ENCODE measurements at places on chromosomes 16 and 17. TPM values are rescaled to one million over a fixed set of nuclear protein-coding genes. Genes with fewer than 3 reads are reported as not detected.

The TNK1 gene
- polyA plus RNA-seq: 6.0 TPM

The TP53TG3B gene
- not detected for polyA plus RNA-seq

GRCh38 chr16:84919708-84920107 lies 91.6 kb downstream of the ZDHHC7 start:
- DNase-seq: no peak

DNA sequence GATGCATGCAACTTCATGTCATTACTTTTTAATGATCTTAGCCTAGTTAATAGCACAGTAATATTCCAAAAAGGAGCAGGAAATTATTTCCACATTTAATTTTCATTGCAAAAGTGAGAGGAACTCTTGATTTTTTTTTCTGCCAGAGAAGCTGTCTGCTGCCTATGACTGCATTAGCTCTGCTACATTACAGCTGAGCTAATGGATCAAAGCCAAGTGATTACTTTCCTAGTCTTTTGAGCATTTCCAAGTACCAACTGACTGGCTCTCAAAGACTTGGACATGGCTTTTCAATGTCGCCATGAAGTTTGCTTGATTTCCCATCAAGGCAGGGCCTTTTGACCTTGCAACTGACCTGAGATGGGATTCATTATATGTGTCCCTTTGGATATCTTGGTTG lies 356.6 kb upstream of the XYLT1 start:
- peak; percentile 78 for DNase-seq

DNA sequence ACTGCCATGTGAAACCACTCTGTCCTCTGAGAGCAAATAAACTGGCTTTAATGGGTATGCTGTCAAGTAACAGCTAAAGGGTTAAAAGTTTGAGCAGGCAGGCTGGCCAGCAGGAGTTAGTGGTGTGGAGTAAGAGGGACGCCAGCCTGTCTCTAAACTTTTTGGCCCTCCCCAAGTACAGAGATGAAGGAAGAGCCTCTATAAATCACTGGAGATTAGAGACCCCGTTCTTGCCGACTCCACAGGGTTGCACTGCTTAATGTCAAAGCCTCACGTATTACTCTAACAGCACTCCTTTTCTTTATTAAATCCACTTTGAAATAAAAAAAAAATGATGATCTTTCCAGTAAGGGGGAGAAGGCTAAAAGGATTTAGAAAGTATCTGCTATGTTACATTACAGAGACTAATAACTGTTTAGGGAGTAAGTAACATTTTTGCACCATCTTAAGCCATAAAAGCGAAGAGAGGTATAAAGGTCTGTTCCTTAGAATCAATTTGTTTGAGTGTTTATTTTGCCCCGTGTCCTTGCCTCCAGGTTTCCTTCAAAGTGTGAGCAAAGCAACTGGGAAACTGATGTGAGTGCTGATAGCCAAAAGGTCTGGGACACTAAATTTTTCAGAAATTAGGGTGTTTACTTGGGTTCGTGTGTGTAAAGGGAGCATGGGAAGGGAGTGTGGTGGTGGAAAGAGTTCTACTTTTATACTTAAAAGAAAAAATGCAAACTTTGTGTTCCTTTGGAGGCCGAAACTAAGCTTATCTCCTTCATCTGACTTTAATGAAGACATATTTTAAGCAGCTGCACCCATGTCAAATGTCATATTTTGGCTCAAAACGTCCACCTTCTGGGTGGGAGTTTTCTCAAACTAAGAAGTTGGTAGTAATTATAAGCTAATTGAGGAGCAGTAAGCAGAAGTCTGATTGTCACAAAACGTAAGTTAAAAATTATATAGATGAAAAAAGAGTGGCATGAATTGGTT lies 109.9 kb upstream of the TBX2 start:
- peak; percentile 81 for DNase-seq

The APOBR gene
- polyA plus RNA-seq: 43.2 TPM

DNA sequence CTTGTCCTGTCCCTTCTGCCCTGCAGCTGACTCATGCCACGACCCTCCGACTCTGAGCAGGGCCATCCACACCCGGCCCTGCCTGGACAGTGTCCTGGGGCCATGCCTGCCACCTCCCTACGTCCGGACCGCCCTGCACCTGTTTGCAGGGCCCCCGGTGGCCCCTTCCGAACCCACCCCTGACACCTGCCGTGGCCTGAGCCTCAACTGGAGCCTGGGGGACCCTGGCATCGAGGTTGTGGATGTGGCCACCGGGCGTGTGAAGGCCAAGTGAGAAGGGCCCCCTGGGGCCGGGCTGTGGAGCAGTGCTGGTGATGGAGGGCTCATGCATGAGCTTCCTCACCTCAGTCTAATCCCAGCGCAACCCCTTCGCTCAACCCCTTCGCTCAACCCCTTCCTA lies 5.1 kb downstream of the ADAD2 start:
- no peak for DNase-seq

DNA sequence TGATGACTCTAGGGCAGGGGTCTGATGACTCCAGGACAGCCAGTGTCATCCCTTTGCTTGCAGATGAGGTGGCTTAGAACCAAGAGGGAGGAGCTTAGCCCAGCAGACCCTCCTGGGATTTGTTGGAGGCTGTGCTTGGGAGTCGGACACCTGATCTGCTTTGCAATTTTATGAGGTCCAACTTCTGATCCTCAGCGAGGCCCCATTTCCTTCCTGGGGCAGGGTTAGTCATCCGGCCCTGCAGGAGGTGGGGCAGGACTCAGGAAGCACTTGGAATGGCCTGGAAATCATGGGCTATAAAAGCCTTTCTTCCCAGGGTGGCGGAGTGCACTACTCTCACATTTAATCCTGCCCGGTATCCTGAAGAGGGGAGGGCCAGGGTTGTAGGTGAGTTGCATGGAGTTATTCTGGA lies 168.5 kb downstream of the MSI2 start:
- no peak for DNase-seq

DNA sequence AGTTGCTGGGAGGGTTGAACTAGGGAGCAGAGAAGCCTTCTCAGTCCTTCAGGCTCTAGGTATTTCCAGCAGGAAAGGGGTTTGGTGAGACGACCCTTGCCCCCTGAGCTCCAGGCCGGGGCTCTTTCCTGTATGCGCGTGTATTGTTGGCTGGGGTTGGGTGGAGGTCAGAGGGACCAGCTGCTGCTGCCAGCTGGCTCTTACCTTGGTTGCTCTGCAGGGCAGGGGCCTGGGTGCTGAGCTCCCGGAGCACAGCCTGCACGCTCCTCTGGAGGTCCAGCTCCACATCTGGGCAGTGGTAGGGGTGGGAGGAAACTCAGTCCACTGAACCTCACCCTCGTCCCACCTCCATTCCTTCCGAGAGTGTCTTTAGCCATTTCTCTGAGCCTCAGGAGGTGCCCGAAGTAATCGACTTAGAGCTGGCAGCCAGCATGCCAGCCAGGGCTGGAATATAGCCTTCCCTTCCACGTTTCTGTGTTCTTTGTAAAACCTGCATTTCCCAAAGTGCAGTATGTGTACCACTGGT lies 28.0 kb downstream of the PIK3R6 start:
- no peak for DNase-seq

The VAT1L gene
- 0.16 TPM for polyA plus RNA-seq

The KCNG4 gene
- not detected for polyA plus RNA-seq

DNA sequence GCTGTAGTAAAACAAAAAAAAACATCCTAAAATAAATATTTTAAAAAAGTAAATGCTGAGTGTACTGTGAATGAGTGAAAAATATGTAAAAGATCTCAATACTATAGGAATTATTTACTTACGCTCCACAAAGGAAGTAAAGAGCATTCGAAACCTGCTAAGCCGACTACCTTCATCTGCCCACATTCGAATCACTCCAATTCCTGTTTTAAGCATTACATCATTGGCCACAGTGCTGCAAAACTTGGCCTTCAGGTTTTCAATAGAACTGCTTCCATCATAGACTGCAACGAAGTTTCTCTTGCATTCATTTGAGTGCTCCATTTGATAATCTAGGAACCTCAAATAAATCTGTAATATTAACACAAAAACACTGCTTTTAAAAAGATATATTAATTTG lies 34.4 kb downstream of the NETO2 start:
- DNase-seq: no peak

The CD7 gene
- 5.3 TPM for polyA plus RNA-seq

- DNase-seq: no peak
Measured at GRCh38 chr17:73029991-73030390, 62.5 kb downstream of the SLC39A11 start.

- DNase-seq: peak; percentile 36
Measured at GRCh38 chr17:62140836-62141235, 75.8 kb upstream of the MED13 start.

DNA sequence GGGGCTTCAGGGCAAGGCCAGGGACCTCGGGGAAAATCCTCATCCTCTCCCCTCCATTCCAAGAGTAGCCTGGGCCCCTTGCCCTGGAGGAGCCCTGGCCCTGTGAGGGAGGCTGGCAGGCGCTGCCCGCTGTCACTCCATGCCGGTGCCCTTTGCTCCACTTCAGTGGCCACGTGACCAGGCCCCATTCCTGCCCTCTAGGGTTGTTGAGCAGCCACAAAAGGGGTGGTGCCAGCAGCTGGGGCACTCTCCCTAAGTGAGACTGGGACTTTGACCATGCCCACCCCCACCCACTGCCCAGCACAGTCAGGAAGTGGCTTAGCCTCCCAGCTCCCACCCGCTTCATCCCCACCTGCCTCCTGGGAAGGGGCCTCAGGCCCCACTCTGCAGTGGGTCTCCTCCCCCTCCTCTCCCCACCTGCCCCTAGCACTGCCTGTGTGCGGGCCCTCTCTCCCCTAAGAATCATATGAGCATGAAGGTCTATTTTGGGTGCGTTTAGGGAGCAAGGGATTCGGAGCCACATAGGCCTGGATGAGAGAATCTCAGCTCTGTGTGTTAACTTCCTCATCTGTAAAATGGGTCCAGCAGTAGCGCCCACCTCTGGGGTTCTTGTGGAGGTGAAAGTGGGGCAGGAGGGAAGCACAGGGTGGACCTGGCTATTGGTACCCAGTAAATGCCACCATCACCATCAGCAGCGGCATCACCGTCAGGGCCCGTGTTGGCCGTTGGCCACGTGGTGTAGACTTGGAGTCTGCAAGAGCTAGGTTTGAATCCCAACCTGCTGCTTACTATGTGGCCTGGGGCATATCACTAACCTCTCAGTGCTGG lies 7.2 kb downstream of the PDK2 start:
- peak; percentile 38 for DNase-seq

- DNase-seq: peak; percentile 29
Measured at GRCh38 chr17:48153691-48154358, 46.3 kb downstream of the SNX11 start.

The PRR35 gene
- polyA plus RNA-seq: not detected

DNA sequence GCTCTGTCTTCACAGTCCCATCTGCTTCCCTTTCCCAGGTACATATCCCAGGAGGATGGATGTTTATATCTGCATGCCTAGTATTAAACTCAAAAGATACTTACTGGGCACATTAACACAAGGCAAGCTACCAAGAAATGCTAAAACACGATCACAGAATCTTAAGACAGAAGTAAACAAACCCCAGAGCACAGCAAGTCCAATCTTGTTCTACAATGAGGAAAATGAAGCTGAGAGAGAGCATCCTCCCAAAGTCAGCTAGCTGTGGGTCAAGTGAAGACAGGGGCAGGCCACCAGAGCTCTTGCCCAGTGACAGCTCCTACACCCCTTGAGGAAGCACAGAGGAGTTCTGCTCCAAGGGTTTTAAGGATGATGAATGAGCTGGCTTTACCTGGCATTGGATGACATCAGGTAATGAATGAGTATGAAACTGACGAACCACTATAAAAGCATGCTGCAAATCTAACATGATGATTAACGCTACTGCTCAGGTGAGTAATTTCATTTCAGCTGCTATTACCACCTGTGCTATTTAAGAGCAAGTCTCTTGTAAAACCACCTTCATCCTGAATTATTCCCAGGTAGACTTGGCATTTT lies 20.3 kb downstream of the XPO6 start:
- DNase-seq: no peak

- no peak for DNase-seq
Measured at GRCh38 chr16:88956546-88957432, 20.2 kb downstream of the CBFA2T3 start.

The SYNRG gene
- 5.9 TPM for polyA plus RNA-seq

The SSTR5 gene
- polyA plus RNA-seq: not detected

The NFATC3 gene
- polyA plus RNA-seq: 15.5 TPM

GRCh38 chr16:70614208-70614951 lies 32.0 kb upstream of the IL34 start:
- DNase-seq: no peak

The HBA1 gene
- polyA plus RNA-seq: 273 TPM

DNA sequence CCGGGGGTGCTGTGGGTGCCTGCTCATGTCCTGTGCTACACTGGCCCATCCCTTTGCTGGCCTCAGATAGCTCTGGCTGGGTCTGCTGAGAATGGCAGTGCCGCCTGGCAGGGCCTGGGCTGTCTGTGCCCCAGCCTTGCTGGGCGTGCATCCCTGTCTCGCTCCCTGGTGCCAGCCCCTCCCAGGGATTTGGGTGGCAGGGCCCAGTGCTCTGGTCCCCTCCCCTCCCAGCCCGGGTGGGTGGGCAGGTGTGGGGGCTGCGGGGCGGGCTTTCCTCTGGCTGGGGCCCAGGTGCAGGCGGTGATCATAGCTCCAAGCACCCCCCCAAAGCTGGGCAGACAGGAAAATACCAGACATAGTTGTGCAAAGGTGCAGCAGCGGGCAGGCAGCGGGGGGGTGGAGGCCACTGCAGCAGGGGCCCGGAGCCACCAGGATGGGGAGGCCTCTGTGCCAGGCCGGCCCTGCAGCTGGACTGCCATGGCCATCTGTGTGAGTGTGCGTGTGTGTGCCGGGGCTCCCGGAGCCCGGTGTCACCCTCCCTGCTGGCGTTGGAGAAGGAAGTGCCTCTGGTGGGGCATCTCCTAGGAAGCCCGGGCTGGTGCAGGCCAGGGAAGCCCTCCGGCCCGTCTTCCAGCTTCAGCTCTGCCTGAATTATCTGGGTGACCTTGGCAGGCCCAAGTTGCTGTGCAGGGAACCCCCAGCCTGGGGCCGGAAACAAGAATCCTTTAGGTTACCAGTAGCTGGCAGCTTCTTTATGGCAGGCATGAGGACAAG lies 7.4 kb downstream of the GLIS2 start:
- no peak for DNase-seq

- DNase-seq: no peak
Measured at GRCh38 chr17:77602062-77602746, 356.3 kb upstream of the TNRC6C start.

DNA sequence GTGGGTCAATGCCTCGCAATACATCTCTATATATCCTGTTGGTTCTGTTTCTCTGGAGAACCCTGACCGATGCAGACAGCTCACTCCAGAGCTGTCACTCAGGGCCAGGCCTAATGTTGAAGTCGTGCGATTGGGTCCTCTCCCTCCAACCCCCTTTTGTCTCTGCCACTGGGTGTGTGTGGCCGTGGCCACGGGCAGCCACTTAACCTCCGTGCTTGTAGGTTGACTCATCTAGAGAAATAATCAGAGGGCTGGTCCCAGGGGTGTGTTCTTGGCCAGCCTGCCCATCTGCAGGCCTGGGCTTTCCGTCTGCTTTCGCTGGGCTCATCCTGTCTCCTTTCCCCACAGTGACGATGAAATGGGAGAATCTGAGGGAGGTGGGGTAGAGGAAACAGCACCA lies 7.4 kb downstream of the ADAD2 start:
- DNase-seq: no peak

The NLRC3 gene
- 1.1 TPM for polyA plus RNA-seq

GRCh38 chr16:66366433-66367299 lies at the start of gene CDH5:
Gene CDH5, plus strand, starts transcription at chr16:66366691. Its CDS starts 12,647 bp downstream, at chr16:66379338.
- peak; percentile 79 for DNase-seq
